ENCODE measurements at places on chromosomes 3 and 15.

DNA sequence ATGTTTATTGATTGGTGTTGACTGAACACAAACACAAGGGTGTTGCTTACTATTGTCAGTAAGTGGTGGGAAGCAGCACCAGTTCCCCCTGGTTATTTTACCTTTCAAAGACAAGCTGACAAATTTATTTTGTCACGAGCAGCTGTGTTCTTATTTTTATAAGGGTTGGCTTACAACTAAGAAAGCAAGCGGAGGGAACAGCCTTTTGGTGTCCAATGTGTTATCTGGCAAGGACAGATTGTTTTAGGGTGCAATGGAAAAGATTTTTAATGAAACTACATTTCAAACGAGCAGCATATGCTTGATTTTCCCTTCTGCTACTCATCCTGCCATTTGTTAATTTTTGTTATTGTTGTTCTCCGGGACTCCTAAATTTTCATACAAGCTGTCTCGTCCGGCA is 920.6 kb upstream of the CFAP20DC start:
- no peak overlapping the region for H3K27ac ChIP-seq
- no peaks in the 10 kb centered on the region for H3K27me3 ChIP-seq
- no peak overlapping the region for H3K4me3 ChIP-seq
- no peaks in the 10 kb centered on the region for H3K36me3 ChIP-seq
- no peaks in the 10 kb centered on the region for H3K4me1 ChIP-seq

DNA sequence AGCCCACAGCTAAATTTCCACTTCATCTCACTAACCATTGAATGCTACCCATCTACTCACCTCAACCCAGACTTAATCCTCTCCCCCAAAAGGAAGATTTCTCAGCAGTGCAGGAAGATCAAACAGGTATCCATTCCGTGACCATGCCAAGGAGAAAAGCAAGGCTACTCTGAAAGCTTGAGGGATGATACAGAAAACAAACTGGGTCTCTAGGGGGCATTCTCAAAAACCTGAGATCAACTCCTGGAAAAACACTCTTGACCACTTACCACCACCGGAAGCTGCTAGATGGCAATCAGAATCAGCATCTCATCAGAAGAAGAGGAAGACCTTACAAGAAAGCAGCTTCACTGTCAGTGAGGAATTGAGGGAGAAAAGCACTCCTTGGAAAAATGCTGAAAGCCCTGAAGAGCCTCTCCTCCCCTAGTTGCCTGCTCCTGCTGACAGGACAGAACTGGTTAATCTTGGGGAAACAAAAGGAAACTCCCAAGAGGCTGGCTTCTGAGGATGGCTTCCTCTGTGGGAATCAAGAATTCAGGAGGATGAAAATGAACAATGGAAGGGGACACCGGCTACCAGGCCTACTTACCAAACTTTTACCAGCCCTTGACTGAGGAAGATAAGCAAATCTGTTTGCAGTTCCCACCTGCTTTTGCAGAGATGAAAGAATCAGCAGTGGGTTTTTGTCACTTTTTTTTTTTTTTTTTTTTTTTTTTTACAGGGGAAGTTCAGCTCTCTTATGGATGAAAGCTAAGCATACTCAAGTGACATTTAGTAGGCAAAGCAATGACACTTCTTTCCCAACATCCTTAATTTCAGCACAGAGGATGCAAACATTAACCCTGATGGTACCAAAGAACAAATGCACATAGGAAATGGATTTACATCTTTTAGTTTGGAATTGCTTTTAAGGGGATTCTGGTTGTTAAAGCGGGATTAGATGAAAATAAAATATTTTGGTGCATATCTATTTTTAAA is at the start of gene ATP8B4:
Gene ATP8B4 (minus strand): TSS at position 171 of the 978 bp plus-strand sequence. CDS start 12,267 bp downstream, outside the sequence.
- DNase-seq, result no peak
- H3K27me3 ChIP-seq, result no peaks in the 10 kb centered on the region
- H3K36me3 ChIP-seq, result no peaks in the 10 kb centered on the region
- H3K27ac ChIP-seq, result no peak within 1 kb of the TSS
- H3K4me1 ChIP-seq, result no peaks in the 10 kb centered on the region

DNA sequence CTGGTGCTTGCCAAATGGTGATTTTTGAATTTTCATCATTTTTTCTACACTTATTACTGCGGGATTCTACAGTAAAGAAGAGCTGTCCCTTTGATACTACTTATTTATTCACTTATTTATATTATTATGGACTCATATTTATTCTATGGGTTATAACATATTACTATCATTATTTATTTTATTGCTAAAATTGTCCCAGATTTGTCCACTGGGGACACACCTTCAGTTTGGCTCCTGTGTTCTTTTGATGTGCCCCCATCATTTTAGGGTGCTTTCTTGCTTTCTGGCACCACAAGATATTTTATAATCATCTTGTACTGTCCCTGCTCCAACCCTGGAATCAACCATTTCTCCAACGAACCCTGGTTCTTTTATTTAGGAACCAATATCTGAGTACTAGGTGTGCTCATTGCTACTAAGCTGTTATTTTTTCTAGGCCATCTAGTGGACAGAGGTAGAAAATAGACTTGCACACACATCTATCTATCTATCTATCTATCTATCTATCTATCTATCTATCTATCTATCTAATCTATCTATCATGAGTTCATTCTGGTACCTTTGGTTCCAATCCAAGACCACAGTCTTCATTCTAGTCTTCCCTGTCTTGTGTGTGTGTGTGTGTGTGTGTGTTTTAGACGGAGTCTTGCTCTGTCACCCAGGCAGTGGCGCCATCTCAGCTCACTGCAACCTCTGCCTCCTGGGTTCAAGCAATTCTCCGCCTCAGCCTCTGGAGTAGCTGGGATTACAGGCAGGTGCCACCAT is 16.0 kb downstream of the SLC22A14 start:
- no peak for DNase-seq
- no peak overlapping the region for H3K27ac ChIP-seq
- no peaks in the 10 kb centered on the region for H3K36me3 ChIP-seq

DNA sequence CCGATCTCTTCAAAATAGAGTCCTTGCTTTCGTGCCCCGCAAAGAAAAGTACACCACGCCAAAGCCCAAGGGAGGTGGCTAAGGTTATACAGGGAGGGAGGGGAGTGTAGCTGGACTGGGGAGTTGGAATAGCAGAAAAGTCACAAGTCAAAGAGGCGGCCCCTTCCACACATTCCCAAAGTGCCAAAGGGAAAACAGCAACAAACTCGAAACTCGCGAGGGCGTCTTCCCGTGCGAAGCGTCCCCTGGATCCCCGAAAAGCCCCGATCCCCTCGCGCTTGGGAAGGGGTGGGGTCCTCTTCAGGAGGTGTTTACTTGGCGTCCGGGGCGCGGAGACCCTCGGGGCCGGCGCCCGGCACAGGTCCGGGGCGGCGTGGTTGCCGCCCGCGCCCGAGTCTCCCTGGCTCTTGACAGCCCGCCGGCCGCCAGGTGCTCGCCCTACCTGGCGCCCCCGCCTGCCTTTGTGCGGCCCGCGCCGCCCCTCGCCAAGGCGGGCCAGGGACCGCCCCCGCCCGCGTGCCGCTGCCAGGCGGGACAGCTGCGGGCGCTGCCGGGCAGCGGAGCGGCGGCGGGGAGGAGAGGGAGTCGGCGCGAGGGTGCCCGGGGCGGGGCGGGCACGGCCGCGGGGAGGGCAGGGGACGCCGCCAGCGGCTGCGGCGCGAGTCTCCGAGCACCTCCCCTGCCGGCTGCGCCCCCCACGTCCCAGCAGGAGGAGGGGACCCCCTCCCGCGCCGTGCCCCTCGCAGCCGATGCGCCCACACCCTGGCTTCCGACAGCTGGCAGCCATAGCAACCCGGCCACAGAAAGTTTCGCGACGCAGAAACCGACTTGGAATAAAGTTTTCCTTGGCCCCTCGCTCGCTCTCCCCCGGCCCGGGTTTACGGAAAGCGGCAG is 966 bp downstream of the MYO1E start:
- H3K36me3 ChIP-seq, result no peaks in the 10 kb centered on the region
- DNase-seq, result no peak
- peak overlapping the region; percentile 75 for H3K27ac ChIP-seq
- H3K4me3 ChIP-seq, result peak overlapping the region; percentile 87
- peaks cover 45% of the 10 kb centered on the region for H3K4me1 ChIP-seq

GRCh38 chr15:31171731-31172130 is 70.2 kb upstream of the TRPM1 start:
- H3K27ac ChIP-seq, result no peak overlapping the region
- H3K27me3 ChIP-seq, result no peaks in the 10 kb centered on the region
- no peaks in the 10 kb centered on the region for H3K4me1 ChIP-seq
- no peak for DNase-seq

DNA sequence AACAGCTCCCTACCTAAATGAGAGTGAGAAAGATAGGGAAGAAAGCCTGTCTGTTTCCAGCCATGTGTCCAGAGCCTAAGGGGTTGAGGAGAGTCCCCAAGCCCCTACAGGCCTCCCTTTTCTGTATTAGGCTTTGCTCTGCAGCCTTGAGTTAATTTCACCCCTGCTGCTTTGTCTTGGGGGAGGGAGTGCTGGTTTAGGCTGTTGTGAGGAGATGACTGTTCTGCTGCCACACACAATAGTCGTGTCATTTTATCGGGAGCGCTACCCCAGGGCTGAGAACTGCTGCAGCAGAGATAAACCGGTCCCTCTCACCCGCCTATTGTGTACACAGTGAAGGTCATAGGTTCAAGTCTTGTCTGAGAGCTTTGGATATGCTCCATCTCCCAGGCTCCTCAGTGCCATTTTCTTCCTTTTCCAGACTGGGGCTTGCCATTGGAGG is 1.4 kb downstream of the ZNF609 start:
- no peaks in the 10 kb centered on the region for H3K27me3 ChIP-seq
- peaks cover 61% of the 10 kb centered on the region for H3K4me1 ChIP-seq
- peak; percentile 6 for DNase-seq
- peak overlapping the region; percentile 50 for H3K27ac ChIP-seq

GRCh38 chr15:74958320-74958907 is 1.8 kb upstream of the RPP25 start:
- peaks cover 70% of the 10 kb centered on the region for H3K27me3 ChIP-seq
- DNase-seq, result peak; percentile 68
- H3K27ac ChIP-seq, result no peak overlapping the region

DNA sequence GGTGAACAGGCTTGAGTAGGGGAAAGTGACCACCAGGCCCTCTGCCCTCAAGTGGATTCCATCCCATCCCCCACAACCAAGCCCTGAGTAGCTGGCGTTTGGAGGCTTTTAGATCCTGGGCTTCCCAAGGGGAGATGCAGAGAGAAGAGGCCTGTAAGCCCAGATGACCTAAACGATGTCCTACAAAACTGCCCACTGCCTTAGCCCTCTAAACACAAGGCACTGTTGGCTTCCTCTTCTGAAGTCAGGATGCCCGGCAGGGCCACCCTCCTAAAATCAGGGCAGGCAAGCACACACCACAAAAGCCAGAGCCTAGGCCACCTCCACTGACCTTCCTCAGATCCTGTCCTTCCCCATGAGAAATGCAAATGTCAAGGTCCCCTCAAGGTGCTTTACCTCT is 68.6 kb downstream of the ADCY5 start:
- H3K36me3 ChIP-seq, result no peaks in the 10 kb centered on the region
- H3K27me3 ChIP-seq, result 0 out of 2 replicates have a peak, but pooled peaks cover 2% of the 10 kb centered on the region
- no peak overlapping the region for H3K4me3 ChIP-seq
- no peak overlapping the region for H3K27ac ChIP-seq
- DNase-seq, result no peak
- no peaks in the 10 kb centered on the region for H3K4me1 ChIP-seq

DNA sequence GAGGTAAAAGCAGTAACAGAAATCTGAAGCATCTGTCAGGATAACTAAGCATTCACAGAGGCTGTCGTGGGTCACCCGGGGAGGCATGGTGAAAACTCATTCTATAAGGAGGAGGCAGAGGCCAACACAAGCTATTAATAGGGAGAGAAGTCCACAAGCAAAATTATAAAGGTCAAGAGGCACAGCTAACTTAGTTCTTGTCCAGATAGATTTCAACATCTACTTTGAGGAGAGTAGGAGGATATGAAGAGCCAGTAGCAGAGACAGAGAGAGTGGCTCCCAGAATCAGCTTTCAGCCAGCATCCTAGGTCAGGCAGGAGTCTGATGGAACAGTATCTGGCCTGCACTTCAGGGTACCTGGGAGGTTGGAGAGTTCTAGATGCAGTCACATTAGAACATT is 95.3 kb downstream of the STAC start:
- no peak overlapping the region for H3K4me3 ChIP-seq
- H3K36me3 ChIP-seq, result no peaks in the 10 kb centered on the region
- no peak overlapping the region for H3K27ac ChIP-seq
- no peaks in the 10 kb centered on the region for H3K4me1 ChIP-seq
- no peak for DNase-seq

DNA sequence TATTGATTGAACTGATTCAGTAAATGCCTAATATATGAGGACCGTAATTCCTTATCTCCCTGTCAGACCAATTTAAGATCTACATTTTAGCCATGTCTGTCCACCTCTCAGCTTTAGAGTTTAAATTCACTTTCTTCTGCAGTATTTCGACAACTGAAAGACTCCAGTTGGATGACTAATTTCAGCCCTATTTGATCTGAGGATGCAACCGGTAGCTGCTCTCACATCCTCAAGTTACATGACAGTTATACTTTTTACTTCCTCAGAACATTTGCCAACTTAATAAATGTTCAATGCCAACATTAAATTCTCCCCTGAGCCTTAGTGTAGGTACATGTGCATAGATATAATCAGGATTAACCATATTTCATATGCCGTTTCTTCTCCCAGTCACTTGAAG is 2.5 kb upstream of the HHLA2 start:
- H3K4me1 ChIP-seq, result no peaks in the 10 kb centered on the region
- no peaks in the 10 kb centered on the region for H3K36me3 ChIP-seq
- no peak overlapping the region for H3K4me3 ChIP-seq
- no peaks in the 10 kb centered on the region for H3K27me3 ChIP-seq
- DNase-seq, result no peak

- H3K36me3 ChIP-seq, result peaks cover 7% of the 10 kb centered on the region
- no peaks in the 10 kb centered on the region for H3K27me3 ChIP-seq
- no peak overlapping the region for H3K4me3 ChIP-seq
- no peak overlapping the region for H3K27ac ChIP-seq
- H3K4me1 ChIP-seq, result no peaks in the 10 kb centered on the region
Observed at GRCh38 chr15:25392806-25393205, 46.0 kb downstream of the UBE3A start.

DNA sequence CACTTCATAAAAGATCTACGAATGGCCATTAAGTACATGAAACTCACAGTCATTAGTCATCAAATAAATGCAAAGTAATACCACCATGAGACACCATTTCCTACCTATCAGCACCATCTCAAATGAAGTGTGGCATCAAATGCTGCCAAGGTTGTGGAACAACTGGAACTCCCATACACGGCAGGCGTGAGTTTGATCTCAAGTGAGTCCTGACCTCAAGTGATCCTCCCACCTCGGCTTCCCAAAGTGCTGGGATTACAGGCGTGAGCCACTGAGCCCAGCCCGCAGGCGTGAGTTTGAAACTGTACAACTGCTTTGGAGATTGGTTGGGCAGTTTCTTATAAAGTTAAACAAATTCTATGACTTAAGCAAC is 28.8 kb upstream of the HDAC11 start:
- H3K36me3 ChIP-seq, result no peaks in the 10 kb centered on the region
- H3K27ac ChIP-seq, result peak overlapping the region; percentile 62
- no peak for DNase-seq
- H3K27me3 ChIP-seq, result no peaks in the 10 kb centered on the region
- peaks cover 43% of the 10 kb centered on the region for H3K4me1 ChIP-seq

GRCh38 chr3:194460566-194460965 is 26.2 kb downstream of the ATP13A3 start:
- no peaks in the 10 kb centered on the region for H3K27me3 ChIP-seq
- no peak overlapping the region for H3K27ac ChIP-seq
- DNase-seq, result no peak
- H3K36me3 ChIP-seq, result 0 out of 2 replicates have a peak, but pooled peaks cover 1% of the 10 kb centered on the region

GRCh38 chr15:90603893-90604292 is 74.2 kb downstream of the CRTC3 start:
- H3K4me3 ChIP-seq, result no peak overlapping the region
- no peak for DNase-seq
- no peak overlapping the region for H3K27ac ChIP-seq
- H3K27me3 ChIP-seq, result no peaks in the 10 kb centered on the region
- H3K36me3 ChIP-seq, result no peaks in the 10 kb centered on the region
- H3K4me1 ChIP-seq, result no peaks in the 10 kb centered on the region

GRCh38 chr15:101070502-101071273 is 151.5 kb downstream of the LRRK1 start:
- H3K27me3 ChIP-seq, result no peaks in the 10 kb centered on the region
- peaks cover 66% of the 10 kb centered on the region for H3K4me1 ChIP-seq
- no peaks in the 10 kb centered on the region for H3K36me3 ChIP-seq
- peak; percentile 99 for DNase-seq

All from HepG2 (cell line).